Stimulated activated CD8-positive, alpha-beta memory T cell treated with anti-CD3 and anti-CD28 coated beads, Interleukin-7, amount 100 ng/mL, for 4 hours (primary cell): ENCODE measurements at places on chromosomes 5 and 9.

DNA sequence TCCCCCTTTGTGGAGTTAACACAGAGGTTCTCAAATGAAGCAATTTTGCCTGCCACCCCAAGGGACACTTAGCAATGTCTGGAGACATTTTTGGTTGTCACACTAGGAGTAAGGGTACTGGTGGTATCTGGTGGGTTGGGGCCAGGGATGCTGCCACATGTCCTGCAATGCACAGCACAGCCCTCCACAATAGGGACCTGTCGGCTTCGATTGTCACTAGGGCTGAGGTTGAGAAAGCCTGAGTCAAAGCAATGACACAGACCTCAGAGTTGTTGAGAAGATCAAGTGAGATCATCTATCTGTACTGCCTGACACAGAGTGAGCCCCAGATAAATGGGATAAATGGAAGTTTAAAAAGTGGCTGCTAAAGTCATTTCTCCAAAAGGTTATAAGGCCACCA is 249.2 kb upstream of the KLF4 start:
- DNase-seq: no peak

DNA sequence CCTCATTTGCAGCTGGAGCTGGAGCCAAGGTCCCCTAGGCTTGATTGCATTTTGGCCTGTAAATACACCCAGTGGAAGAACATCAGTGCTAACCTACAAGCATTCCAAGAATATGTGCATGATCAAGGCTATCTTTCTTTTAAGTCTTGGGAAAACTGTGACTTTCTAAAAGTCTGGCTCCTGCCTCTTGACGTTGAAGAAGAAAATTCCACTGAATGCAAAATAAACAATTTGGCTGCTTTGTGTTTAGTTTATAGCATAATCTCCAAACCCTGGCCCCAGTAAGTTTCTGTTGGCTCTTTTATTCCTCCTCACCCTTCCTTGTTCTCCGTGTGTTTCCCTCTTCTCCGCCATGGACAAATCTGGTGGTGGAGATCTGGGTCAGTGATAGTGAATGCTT is 109.3 kb upstream of the TLE1 start:
- no peak for DNase-seq

DNA sequence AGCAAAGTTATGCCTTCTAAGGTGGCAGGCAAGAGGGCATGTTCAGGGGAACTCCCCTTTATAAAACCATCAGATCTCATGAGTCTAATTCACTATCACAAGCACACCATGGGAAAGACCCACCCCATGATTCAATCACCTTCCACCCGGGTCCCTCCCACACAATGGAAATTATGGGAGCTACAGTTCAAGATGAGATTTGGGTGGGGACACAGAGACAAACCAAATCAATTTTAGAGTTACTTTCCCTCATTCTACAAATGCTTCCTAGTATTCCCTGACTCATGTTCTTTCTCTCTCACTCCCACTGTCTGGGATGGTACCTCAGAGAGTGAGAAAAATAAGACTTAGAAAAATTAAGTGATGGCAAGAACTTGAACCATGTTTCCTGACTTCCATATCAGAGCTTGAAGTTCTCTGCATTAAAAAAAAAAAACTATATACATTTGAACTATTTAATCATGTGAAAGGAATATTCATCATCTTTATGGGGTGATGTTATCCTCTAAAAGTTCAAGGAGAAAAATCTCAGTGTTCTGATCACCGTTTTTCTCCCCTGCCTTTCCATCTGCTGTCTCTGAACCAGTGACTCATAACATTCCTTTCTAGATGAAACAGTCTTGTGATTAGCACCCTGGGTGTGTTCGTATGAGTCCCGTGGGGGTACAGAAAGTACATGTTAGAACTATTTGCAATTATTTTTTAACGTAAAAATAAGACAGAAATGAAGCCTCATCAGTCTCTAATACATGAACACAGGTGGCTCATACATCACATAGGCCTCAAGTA is 282.9 kb downstream of the SLF1 start:
- no peak for DNase-seq

- peak; percentile 58 for DNase-seq
These were observed 238.1 kb downstream of the ROR2 start for GRCh38 chr9:91711755-91712601.

GRCh38 chr9:136527721-136528710 is 17.8 kb downstream of the NOTCH1 start:
- DNase-seq: no peak

- no peak for DNase-seq
These were observed 41.8 kb upstream of the TCF7 start for GRCh38 chr5:134072471-134073210.

GRCh38 chr9:79798450-79798849 is 226.7 kb downstream of the TLE4 start:
- no peak for DNase-seq

- no peak for DNase-seq
These were observed 18.0 kb upstream of the NR4A3 start for GRCh38 chr9:99803694-99804093.

- DNase-seq: no peak
These were observed 1.6 kb upstream of the GZMK start for GRCh38 chr5:55022450-55022849.

GRCh38 chr5:58505971-58506640 is 14.9 kb downstream of the GAPT start:
- no peak for DNase-seq

DNA sequence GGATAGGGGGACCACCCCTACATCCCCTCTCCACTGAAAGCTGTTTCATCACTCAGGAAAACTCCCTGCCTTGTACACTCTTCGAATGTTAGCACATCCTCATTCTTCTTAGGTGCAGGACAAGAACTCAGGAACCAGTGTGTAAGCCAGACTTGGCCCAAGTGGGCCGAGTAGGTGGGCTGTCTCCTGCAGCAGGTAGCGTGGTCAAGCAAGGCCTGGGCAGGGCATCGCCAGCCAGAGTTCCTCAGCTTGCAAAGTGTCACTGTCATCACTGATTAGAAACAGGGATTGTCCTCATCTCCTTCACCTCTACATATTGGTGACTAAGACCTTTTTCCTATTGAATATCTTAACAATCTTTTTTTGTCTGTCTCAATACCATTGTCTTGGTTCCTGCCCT is 22.3 kb downstream of the SMIM15 start:
- DNase-seq: no peak

DNA sequence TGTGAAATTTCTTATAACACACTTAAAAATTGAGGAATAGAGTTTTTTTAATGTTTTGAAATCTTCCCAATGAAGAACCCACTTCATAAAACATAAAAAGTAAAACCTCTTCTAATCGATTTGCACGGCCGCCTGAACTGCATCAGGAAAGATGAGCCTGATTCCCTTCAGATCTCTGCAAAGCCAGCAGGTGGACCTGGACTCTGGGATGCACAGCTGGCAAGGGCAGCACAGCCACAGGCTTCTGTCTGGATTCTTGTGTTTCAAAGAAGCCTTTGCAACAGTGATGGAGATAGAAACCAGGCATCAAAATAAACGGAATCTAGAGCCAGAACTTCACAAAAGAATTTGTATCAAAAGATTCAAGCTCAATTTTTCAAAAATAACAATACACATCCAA is 36.0 kb upstream of the SPATA31C2 start:
- no peak for DNase-seq

- DNase-seq: no peak
These were observed 2.1 kb upstream of the PRDM12 start for GRCh38 chr9:130662099-130662969.

DNA sequence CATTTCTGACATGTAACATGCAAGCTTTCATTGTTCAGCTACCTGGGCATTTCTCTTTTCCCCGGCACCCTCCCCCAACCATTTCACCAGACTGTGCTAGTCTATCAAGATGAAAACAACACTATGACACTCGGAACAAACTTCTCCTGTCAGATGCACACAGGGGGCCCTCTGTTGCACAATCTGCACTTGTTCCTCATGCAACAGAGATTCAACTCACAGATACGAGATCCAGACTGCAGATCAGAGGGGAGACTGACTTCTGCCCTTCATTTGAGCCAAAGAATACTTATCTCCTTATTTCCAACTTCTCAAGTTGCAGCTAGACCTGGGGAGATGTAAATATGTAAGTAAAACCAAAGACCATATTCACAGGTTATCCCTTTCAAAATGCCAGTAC is 15.7 kb upstream of the FST start:
- DNase-seq: no peak

DNA sequence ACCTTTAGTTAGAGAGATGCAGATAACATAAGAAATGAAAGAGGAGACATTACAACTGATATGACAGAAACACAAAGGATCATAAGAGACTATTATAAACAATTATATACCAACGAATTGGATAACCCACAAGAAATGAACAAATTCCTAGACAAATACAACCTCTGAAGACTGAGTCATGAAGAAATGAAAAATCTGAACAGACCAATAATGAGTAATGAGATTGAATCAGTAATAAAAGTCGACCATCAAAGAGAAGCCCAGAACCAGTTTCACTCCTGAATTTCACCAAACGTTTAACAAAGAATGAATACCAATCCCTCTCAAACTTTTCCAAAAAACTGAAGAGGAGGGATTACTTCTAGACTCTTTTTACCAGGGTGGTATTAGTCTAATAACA is 50.5 kb upstream of the PCAT7 start:
- no peak for DNase-seq

DNA sequence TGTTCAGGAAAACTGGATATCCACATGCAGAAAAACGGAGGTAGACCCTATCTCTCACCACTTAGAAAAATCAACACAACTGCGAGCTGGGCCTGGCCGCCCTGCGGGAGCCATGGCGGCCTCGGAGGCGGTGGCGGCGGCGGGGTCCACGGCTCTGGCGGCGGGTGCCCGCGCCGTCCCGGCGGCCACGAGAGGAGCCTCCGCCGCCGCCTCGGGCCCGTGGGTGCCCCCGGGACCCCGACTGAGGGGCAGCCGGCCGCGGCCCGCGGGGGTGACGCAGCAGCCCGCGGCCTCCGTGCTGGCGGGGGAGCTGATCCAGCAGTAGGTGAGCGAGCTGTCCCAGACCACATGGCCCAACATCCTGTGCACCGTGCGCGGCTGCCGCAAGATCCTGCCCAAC is 25.3 kb downstream of the FANCC start:
- DNase-seq: no peak

GRCh38 chr9:18189871-18190670 is 283.9 kb upstream of the ADAMTSL1 start:
- no peak for DNase-seq

DNA sequence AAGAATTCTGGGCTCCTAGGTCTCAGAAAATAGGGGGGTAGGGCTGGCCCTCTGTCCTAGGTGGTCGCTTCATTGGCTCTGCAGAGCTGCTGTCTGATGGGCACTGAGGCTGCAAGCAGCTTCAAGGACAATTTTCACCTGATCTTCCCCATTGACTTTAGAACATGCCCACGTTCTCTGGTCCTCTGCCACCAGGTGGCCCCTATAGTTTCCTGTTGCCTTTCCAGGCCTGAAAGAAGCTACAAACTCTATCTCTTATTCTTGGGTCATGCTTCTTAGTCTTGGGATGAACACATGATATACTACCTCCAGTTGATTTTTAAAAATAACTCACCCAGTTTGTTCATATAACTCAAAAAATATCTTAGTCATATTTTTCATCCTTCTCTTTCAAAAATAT is 26.3 kb downstream of the SPZ1 start:
- no peak for DNase-seq

- DNase-seq: no peak
These were observed 35.9 kb downstream of the ANKRD31 start for GRCh38 chr5:75200776-75201175.

DNA sequence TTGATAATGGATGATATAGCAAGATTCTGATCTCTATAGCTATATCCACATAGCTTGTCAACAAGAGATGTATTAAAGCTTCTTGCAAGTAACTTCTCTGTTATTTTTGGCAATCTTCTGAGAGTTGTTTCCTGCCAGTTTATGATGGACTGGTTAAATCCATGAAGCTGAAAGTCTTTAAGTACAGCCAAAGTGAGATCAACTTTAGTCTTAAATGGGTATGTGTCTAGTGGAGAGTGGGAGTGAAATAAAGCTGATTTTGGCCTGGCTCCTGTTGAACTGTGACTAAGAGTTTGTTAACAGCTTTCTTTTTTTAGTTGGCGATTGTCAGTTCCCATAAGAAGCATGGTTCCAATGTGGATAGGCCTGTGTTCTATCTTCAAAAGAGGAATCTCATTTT is 350.9 kb upstream of the PCSK5 start:
- DNase-seq: no peak

DNA sequence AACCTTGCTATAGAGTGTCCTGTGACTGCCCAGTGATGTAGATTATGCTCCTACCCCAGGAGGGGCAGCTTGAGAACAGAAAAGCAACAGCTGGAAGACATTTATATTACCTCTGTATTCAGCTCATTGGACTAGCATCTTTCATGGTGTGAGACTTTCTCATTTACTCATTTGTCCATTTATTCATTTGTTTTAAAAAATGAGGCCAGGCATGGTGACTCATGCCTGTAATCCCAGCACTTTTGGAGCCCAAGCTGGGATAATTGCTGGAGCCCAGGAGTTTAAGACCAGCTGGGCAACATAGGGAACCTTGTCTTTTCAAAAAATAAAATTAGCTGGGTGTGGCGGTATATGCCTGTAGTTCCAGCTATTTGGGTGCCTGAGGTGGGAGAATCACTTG is 130.0 kb upstream of the LHFPL2 start:
- no peak for DNase-seq

GRCh38 chr5:133048993-133049725 is 2.7 kb upstream of the HSPA4 start:
- DNase-seq: no peak

DNA sequence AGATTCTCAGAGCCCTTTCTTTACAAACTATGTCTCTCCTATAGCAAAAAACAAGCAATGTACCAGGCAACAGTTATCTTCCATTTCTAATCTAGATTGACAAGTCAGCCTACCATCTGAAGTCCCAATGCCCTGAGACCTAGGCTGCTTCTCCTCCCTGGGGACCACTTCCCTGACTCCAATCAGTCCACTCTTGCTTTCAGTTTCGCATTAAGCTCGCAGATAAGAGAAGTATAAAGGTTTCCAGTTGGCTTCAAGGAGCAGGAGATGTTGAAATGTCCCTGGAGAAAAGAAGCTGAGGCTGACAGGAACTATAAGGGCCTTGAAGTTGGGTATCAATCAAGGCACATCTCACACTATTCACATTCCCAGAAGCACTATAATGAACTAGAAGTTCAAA is 32.3 kb downstream of the ERP44 start:
- DNase-seq: no peak

- no peak for DNase-seq
These were observed 51.7 kb downstream of the PSMB7 start for GRCh38 chr9:124363326-124364096.

DNA sequence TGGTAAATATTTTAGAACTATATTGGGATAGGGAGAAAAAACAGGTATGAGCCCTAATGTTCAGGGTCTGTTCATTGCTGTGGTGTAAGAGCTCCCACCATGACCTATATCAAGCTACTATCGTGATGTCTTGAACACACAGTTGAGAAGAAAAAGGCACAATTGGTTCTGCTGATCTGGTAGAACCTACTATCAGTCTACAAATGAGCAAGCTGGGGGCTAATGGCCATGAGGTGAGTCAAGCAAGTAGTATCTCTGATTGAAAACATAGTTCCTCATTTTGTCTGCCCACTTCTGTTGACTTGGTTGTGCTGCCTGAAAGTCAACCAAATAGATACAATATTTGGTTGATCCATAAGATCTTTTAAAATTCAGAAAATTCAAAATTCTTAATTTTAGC is 1026.3 kb downstream of the CDH12 start:
- DNase-seq: no peak
